ENCODE measurements at places on chromosomes 5 and 9.

- no peak for DNase-seq
Observed at GRCh38 chr5:123181394-123181801, 92.4 kb downstream of the PRDM6 start.

DNA sequence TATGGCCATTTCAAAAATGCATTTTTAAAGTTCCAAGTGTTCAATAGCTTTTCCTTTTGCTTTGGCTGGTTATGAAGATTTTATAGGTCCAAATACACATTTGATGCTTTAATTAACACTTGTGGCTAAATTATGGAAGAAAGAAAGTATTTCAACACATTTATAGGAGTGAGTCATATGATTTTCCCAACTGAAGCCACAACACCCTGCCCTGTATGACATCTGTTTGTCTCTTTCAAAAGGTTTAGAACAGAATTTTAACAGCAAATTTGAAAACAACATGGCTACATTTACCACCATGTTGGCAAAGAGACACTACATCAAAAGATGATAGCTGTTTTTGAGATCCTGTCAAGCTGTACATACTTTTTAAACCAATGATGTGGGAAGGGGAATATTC lies 99.4 kb downstream of the TMEM174 start:
- no peak for DNase-seq

GRCh38 chr9:85417674-85418073 lies 324.1 kb downstream of the AGTPBP1 start:
- DNase-seq, result no peak

GRCh38 chr9:20041697-20042081 lies 252.9 kb upstream of the SLC24A2 start:
- DNase-seq, result no peak

GRCh38 chr9:98178874-98179850 lies 13.3 kb downstream of the CORO2A start:
- no peak for DNase-seq

DNA sequence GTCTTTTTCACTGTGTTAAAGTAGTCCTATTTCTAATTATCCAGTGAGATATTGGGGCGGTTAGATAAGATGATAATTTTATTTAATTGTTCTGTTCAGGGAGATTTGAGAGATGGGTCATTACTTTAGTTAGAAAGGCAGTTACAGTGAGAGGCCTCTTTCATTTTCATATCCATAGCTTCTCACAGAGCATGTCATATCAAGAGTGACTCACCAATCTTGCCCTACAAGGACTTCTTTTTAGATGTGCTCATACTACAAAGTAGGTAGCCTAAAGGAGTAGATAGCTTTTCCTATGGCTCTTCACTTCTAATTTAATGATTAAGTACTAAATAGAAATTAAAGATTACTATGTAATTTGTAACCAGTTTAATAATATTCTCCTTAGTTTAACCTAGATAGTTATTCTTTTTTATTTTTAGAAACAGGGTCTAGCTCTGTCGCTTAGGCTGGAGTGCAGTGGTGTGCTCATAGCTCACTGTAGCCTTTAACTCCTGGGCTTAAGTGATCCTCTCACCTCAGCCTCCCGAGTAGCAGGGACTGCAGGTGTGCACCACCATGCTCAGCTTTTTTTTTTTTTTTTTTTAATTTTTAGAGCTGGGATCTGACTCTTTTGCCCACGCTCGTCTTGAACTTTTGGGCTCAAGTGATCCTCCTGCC lies 71.0 kb downstream of the FER start:
- no peak for DNase-seq

GRCh38 chr5:81209869-81210493 lies 23.1 kb upstream of the CKMT2 start:
- no peak for DNase-seq

- DNase-seq, result no peak
Observed at GRCh38 chr5:123359454-123360200, 63.6 kb downstream of the CEP120 start.

DNA sequence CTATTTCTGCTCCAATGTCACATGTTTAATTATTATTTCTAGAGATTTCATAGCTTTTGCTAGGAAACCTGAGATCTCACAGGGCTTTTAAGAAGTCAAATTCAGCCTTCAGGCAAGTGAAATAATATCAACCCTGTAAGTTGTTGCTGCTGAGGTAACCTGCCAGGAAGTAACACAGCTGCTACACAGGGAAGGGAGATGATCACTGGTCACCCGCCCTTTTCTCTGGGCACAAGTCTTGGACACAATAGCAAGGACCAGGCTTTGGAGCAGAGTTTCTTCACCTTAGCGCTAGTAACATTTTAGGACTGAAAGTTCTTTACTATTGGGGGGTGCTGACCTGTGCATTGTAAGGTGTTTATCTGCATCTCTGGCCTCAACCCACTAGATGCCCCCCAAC lies 50.1 kb downstream of the PTTG1 start:
- no peak for DNase-seq

- no peak for DNase-seq
Observed at GRCh38 chr9:133789778-133790177, 51.6 kb upstream of the SARDH start.

Measured in activated T-cell treated with anti-CD3 and anti-CD28 coated beads, Interleukin-2, amount 50 U/mL, for 48 hours (primary cell).